ENCODE measurements at places on chromosomes 4 and X. TPM values are rescaled to one million over a fixed set of nuclear protein-coding genes. Genes with fewer than 3 reads are reported as not detected.

GRCh38 chr4:120874792-120875774 is 47.4 kb downstream of the PRDM5 start:
- no peak overlapping the region for H3K4me3 ChIP-seq
- H3K27ac ChIP-seq, result no peak overlapping the region
- no peak for DNase-seq
- no peaks in the 10 kb centered on the region for H3K4me1 ChIP-seq

The NONO gene
- total RNA-seq, result 163 TPM

DNA sequence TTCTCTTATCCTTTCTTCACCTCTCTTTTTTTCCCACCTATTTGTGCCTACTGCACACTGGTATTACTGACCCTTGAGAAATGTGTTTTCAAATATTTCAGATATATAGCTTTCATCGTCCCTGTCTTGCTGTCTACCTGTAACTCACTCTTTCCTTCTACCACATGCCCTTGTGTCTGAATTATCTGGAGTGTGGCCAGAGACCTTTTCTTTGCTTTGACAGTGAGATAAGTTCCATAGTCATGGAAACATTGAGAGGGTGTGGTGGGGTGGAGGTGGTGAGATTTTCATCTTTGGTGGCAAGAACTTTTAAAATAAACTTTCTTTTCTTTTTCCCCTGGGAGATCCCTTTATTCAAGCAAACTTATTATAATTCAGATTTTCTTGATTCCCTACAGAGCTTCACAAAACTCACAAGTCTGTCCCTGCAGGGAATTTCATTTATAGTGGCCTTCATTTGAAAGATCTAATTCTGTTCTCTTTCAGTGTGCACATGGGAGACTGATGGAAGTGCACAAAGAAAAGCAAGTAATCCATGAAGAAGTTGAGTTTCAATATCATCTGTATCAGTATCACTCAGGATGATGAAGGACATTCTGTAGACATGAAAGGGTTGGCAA is 95.7 kb downstream of the SH2D1A start:
- no peaks in the 10 kb centered on the region for H3K4me1 ChIP-seq
- no peak overlapping the region for H3K4me3 ChIP-seq
- H3K36me3 ChIP-seq, result no peaks in the 10 kb centered on the region
- no peaks in the 10 kb centered on the region for H3K27me3 ChIP-seq
- DNase-seq, result no peak

DNA sequence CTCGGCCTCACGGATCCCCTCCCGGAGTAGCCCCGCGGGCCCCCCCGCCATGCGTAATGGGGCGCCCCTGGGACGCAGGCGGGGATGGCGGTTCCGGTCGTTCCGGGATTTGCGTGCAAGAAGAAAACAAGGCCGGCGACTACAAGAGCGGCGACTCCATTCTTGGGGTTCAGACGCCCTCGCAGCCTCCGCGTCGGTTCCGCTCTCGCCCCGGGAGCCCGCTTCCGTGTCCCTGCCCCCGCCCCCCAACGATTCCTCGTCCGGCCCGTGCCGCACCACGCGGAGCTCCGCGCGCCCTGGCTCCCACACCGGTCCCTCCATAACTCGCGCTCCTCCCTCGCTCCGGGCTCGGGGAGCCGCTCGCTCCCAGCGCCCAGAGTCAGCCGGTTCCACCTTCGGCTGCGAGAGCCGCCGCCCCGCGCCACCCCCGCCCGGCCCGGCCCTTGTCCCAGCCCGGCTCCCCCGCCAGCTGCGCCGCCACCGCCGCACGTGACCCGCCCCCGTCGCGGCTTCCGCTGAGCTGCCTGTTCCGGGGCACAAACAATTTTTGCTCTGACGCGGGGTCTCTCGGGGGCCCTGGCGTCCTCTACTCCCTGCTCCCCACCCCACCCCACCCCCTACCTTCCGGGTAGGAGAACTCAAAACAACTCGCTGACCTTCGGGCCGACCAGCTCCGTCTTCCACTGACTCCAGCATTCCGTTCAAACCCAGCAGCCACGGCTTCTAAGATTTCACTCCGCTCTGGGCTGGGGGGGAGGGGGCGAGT is 78.8 kb upstream of the BCOR start:
- no peaks in the 10 kb centered on the region for H3K36me3 ChIP-seq
- H3K27ac ChIP-seq, result peak overlapping the region; percentile 99
- peak overlapping the region; percentile 57 for H3K4me3 ChIP-seq

- no peak overlapping the region for H3K4me3 ChIP-seq
- no peaks in the 10 kb centered on the region for H3K4me1 ChIP-seq
- H3K27ac ChIP-seq, result no peak overlapping the region
- H3K36me3 ChIP-seq, result no peaks in the 10 kb centered on the region
- H3K27me3 ChIP-seq, result no peaks in the 10 kb centered on the region
These were observed 251.6 kb downstream of the NPFFR2 start for GRCh38 chr4:72283357-72283756.

DNA sequence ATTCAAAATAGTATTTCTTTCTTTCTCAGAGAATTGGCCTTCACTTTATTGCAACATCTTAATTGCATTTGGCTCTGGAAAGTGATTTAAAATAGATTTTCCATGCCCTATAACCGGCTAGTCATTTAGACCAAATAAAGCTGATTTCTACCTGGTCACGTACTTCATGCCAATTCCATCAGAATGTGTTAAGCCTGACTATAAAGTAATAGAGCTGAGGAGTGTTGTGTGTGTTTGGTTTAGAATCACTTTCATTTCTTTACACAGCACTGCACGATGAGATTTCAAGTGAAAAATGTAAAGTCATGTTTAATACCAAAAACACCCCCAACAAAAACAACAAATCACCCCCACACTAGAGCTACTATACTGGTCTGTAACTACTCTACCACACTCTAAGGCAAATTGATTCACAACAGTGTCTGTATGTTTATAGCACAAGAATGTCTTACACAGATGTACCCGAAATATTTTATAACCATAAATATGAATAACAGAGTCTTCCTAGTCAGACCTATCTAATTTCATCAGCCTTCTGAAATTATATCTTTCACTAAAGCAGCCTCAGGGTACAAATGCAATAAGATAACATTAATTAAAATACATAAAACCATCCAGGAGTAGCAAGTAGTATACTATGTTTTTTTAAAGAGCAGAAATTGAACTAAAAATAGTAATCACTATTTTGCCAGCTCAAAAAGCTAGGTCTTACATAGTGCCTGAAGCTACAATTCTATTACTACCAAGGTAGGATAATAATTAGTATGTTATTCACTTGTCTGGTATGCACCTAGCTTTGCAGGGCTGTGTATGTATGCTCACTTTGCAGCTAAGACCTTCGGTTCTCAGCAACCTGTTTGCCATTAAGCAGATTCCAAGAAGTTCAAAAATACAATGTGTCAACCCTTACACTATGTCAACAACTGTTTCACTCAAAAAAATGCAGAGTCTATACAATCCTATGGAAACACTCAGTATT is 28.4 kb downstream of the APBB2 start:
- no peak for DNase-seq
- H3K36me3 ChIP-seq, result no peaks in the 10 kb centered on the region
- no peak overlapping the region for H3K4me3 ChIP-seq
- no peak overlapping the region for H3K27ac ChIP-seq
- no peaks in the 10 kb centered on the region for H3K27me3 ChIP-seq

The MAGED4B gene
- 0.87 TPM for total RNA-seq

- no peaks in the 10 kb centered on the region for H3K4me1 ChIP-seq
- no peaks in the 10 kb centered on the region for H3K27me3 ChIP-seq
- H3K4me3 ChIP-seq, result no peak overlapping the region
- H3K36me3 ChIP-seq, result peaks cover 17% of the 10 kb centered on the region
These were observed 61.4 kb downstream of the SHISA3 start for GRCh38 chr4:42458657-42459056.

- no peaks in the 10 kb centered on the region for H3K36me3 ChIP-seq
- H3K4me1 ChIP-seq, result peaks cover 16% of the 10 kb centered on the region
- peak; percentile 54 for DNase-seq
- no peak overlapping the region for H3K4me3 ChIP-seq
These were observed 371.7 kb downstream of the BCOR start for GRCh38 chrX:39725928-39726619.
